ENCODE measurements at places on chromosomes 4 and X.

- DNase-seq: no peak
Measured at GRCh38 chr4:182103614-182104319, 139.4 kb upstream of the TENM3 start.

- DNase-seq: no peak
Measured at GRCh38 chr4:5897674-5898073, 4.8 kb upstream of the CRMP1 start.

DNA sequence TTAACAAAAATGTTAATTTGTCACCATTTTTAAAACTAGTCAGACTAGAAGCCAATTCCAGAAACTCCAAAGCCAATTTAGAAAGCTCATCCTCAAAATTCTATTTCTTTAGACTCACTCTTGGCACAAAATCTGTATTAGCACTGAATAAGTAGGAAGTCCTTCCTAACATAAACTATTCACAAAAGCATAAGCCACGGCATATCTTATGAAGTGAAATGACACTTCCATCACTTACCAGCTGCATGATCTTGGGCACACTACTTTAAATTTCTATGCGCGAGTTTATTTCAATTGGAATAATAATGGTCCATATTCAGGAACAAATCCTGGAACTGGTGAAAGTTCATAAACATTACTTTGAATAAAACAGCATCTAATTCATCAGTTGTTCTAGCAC lies 1544.0 kb downstream of the TECRL start:
- DNase-seq: no peak

DNA sequence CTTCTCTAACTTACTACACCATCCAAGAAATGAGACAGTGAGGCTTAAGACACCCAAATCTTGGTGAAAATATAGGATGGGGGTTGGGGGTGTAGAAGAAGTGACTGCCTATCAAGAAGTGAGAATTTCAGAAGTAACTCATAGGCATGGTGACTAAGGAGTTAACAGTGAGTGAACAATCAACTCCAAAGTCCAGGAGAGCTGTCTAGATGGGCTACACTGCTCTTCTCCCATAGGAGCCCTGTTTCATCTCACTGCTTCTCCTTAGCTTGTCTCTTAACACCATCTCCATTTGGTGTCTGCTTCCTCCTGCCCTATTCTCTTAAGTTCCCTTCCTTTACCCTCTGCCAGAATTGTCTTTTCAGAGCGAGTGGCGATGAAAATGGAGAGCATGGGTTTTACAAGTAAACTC lies 22.7 kb downstream of the FABP2 start:
- DNase-seq: peak; percentile 5

DNA sequence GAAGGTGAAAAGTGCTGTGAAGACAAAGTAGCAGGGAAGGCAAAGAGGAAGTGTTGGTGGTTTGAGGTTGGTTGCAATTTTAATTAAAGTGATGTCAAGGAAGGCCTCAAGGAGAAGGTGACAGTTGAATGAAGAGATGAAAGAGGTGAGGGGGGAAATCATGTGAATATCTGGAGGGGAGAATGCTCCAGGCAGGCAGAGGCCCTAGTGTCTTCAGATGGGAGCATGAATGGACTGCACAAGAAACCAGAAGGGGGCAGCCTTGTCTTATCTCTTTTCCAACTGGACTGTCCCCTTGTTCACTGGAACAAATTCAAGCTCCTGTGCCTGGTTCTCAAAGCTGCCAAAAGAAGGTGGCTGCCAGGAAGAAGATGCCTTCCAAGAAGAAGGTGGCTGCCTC lies 68.4 kb downstream of the MAOB start:
- DNase-seq: no peak

DNA sequence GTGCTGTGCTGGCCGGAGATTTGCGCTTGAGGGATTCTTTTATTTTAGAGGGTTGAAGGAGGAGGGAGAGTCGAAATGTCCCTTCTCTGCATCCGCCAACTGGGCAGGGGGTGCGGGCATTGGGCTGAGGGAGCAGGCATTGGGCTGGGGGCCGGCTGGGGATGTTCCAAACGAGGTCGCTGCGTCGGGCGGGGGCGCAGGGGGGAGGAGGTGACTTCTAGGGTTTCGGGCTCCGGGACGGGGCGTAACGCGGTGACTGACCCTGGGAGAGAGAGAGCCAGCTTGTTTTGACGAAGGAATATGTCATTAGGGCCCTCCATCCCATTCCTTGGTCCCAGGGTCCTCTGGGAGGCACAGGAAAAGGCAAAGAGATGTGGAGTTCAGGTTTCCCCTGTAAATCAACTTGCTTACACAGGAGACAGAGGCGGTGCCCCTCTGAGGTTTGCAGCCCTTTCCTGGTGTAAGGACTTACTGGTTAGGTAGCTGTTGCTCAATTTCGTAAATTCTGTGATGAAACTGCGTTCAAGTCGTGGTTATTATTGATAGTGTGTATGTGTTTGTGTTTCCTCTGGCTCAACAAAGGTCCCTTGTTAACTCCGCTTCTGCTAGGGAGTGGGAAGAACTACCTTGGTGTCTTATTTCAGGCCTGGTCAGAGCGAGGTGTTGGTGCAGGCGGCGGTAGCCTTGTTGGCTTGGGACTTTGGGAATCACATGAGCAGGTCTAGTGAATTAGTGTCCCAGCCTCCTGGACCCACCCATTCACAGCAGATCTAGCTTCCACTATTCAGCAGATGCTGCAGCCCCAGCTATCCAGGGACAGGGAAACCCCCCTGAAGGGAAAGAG lies 716 bp downstream of the FHIP1A start:
- DNase-seq: peak; percentile 15

GRCh38 chr4:93169966-93170365 lies 658.6 kb upstream of the ATOH1 start:
- DNase-seq: no peak

DNA sequence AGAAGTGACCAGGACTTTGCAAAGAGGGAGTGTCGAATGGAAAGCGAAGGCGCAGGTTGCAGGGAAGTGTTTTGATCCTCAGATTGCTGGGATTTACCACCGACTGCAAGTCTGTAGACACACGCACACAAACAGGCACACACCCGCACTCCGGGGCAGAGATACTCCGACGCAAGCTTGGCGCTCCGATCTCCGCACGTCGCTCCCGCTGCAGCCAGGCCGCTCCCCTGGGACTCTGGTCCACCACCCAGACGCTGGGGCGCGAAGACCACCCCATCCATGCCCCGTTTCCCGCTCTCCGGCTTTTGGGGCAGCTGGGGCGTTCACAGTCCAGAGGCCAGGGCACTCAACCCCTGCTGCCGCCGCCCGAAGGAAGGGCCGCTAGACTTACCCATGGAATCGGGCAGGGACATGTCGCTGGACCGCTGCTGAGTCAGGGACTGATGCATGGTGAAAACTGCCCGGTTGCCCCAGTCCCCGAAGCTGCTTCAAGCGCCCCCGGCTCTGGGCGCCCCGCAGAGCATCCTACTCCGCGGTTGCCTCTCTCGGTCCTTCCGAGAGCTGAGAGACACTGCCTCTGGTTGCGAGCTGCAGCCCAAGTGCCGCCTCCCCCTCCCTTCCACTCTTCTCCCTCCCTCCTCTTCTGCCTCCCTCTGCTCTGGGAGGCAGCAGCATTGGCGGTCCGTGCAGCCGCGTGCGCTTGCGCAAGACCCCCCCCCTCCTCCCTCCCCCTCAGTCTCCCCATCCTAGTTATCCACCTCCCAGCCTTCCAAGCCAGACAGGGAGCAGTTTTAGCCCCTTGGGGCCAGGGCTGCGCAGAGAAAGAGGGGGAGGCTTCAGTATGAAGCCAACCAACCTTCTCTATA lies at the start of gene TMEM255A:
TMEM255A (minus strand) TSS at position 601 of the 866 bp plus-strand sequence; CDS start at position 449, 152 bp downstream.
- no peak for DNase-seq

GRCh38 chrX:122422547-122422946 lies 761.5 kb upstream of the GRIA3 start:
- no peak for DNase-seq

DNA sequence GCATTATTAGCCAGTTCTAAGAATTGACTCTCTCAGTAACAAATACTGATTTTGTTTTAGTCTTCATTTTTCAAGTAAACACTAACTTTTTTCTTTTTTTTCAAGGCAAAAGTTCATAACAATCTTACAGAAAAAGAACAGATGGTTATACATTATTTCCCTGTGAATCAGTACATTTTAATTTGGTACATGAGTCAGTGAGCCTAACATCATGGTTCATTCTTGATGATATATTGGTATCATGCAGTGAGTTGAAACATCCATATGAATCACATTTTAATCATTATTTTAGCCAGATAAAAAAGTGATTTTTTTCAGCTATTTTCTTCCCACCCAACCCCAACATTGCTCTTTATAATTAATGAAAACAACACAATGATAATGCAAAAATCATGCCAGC lies 184.3 kb upstream of the TACR3 start:
- no peak for DNase-seq

DNA sequence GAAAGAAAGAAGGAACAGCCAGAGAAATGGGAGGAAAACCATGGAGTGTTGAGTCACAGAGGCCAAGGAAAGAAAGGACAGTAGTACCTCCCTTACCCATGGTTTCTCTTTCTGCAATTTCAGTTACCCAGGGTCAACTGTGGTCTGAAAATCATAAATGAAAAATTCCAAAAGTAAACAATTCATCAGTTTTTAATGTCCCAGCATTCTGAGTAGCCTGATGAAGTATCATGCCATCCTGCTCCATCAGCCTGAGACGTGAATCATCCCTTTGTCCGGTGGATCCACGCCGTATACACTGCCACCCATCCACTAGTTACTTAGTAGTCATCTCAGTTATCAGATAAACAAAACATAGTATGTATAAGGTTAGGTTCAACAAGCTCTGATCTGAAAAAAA lies 114.2 kb downstream of the COMMD8 start:
- no peak for DNase-seq

- DNase-seq: no peak
Measured at GRCh38 chr4:117225471-117225870, 140.1 kb upstream of the TRAM1L1 start.

DNA sequence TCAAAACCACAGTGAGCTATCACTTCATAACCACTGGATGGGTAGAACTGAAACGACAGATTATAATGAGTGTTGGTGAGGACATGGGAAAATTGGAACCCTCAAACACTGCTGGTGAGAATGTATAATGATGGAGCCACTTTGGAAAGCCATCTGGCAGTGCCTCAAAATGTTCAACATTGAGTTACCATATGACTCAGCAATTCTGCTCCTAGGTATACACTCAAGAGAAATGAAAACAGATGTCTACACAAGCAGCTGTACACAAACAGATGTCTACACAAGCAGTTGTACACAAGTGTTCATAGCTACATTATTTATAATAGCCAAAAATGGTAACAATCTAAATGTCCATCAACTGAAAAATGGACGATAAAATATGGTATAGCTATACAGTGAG lies 143.9 kb downstream of the PDGFRA start:
- no peak for DNase-seq

- no peak for DNase-seq
Measured at GRCh38 chrX:18884916-18885315, 99.0 kb downstream of the PHKA2 start.

- DNase-seq: no peak
Measured at GRCh38 chr4:6196324-6196723, 4.0 kb downstream of the JAKMIP1 start.

DNA sequence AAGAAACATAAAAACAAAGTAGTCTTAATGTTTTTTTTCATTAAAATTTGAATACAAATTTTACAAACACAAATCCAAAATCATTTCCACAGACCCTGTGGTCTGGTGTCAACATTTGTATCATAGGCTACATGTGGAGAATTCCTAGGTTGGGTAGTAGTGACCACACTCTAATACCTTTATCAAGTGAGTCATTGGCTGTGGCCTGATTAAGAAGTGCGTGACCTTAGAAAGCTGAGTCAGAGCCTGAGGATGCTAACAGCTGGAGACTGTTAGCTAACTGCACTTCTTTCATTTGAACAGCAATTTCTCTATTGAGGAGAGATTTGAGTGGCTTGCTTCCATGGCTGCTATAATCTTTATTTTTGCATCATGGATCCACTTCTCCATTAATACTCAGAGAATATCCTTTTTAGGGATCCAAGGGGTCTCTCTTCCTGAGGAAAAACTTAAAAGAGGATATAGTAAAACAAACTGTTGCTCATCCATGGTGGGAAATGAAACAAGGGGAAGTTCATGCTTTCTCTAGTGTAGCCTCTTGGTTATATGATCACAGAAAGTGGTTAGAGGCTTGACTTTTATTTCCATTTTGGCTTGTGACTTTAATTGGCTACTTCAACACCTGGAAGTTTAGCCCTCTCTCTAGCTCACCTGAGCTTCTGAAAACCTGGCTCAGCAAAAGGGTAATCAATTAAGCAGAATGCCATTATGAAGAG lies 335.8 kb downstream of the PABPC4L start:
- no peak for DNase-seq

DNA sequence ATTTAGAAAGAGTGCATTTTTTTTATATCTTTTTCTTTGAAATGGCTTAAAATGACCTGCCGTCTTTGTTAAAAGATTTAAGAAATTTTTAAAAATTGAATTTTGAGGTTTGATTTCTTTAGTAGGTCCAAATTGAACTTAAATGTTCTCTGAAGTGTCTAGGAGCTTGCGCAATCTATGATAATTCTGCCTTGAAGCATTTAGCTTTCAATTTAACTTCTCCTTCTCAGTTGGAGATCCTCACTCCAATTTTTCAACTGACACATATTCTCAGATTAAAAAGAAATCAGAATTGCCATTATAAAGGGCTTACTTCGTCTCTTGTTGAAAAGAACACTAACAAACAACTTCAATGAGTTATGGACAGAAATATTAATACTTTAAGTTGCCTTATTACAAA lies 273.5 kb downstream of the TMA16 start:
- DNase-seq: no peak

DNA sequence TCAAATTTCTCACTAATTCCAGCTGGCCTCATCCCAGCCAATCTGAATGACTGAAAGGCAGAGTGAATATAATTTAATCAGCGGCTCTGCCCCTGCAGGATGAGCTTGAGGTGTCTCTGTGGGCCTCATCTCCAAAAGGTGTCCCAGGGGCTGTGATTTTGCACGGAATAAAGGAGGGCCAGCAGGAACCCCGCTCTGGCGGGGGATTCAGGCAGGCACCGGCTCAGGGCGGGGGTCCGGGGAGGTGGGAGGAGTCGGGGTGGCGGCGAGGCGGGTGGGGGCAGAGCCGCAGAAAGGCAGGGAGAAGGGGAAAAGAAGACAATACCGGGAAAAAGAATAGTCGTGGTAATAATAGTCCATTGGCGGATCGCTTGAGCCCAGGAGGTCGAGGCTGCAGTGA lies 16.0 kb upstream of the ERCC6L start:
- DNase-seq: no peak

DNA sequence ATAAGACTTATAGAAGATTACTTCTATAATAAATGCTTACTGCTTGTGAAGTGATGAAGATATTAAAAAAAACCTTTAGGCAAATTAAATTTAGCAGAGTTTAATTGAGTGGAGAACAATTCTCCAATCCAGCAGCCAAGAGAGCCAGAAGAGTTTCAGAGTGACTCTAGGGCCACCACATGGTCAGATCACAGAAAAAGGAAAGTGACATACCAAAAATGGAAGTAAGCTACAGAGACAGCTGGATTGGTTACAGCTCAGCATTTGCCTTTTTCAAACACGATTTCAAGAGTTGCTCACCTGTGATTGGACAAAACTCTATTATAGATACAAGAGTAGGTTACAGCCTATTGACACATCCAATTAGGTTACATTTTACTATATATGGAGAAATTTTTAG lies 79.0 kb upstream of the TRAM1L1 start:
- no peak for DNase-seq

Measured in memory B cell (primary cell).